Smooth muscle cell of the brain vasculature (primary cell): ENCODE measurements at places on chromosomes 1 and 21.
A peak's percentile ranks its signal among the peaks of the same experiment; 100 is the strongest.

DNA sequence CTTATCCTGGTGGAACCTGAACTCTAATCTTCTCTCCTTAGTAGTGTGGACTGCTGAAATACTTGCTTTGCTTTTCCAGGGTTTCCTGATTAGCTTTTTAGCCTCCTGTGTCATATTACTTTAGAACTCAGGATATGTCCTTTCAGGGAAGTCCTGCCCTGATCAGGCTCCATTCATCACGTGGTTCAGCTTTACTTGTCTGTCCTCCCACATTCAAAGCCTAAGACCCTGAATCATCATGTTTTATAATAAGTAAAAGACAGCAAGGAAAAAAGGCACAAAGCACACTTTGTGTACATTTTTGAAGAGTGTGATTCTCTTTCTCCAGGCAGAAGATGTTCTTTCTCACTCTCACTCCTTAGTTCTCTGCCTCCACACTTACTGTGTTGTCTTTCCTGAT is 70.6 kb downstream of the PATJ start:
- DNase-seq: no peak

DNA sequence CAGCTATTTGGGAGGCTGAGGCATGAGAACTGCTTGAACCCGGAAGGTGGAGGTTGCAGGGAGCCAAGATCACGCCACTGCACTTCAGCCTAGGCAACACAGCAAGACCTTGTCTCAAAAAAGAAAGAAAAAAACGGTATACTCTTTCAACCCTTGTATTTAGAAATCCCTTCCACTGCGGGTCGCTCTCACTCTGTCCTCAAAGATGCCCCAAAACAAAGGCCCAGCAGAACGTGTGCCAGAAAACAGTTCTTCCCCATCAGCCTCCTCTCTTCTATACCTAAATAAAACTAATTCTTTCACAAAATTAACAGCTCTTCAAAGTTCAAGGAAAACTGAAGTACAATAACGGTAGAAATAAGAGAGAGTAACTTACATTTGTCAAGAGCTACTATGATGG is 13.2 kb downstream of the SETD4 start:
- DNase-seq: no peak

- DNase-seq: no peak
Measured at GRCh38 chr1:8847990-8848389, 30.5 kb downstream of the ENO1 start.

DNA sequence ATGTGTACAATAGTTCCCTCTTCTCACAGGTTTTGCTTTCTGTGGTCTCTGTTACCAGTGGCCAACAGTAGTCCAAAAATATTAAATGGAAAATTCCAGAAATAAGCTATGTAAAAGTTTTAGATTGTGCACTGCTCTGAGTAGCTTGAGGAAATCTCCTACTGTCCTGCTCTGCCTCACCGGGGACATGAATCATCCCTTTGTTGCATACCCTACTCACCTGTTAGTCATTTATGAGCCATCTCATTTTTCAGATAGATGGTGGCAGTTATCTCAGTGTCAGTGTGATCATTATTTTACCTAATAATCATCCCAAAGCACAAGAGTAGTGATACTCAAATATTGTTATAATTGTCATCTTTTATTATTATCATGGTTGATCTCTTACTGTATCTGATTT is 688.1 kb downstream of the PLA2G4A start:
- DNase-seq: no peak

DNA sequence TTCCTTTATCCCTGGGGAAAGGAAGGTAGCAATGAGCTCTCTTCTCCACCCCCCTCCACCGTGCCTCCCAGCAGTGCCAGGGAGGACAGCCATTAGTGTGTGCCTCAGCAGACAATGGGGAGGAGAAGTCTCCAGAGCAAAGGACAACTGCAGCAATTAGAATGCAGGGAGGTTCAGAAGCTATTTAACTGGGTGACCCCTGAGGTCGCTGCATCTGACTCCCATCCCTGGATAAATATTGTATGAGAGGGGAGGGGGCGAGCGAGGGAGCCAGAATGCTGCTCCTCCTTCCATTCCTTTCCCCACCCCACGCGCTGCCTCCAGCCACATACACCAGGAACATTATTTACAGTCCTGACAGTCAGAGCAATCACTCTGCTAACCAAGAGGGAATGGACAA is 59.0 kb downstream of the ERI3 start:
- no peak for DNase-seq

DNA sequence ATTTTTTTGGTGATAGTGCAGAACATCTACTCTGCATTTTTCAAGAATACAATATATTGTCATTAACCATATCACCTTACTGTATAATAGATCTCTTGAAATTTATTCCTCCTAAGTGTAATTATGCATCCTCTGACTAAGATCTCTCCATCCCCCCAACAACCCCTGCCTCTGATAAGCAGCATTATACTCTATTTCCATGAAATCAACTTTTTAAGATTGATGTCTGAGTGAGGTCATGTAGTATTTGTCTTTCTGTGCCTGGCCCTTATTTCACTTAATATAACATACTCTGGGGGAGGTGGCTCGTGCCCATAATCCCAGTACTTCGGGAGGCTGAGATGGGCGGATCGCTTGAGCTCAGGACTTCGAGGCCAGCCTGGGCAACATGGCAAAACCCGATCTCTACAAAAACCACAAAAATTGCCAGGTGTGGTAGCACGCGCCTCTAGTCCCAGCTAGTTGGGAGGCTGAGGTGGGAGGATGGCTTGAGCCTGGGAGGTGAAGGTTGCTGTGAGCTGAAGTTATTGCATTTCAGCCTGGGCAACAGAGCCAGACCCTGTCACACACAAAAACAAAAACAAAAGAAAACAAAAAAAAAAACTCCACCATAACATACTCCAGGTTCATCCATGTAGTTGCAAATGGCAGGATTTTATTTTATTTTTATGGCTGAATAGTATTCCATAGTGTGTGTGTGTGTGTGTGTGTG is 5.7 kb downstream of the ACOT11 start:
- DNase-seq: no peak

GRCh38 chr1:43582162-43582566 is 51.5 kb downstream of the PTPRF start:
- peak; percentile 45 for DNase-seq

- DNase-seq: no peak
Measured at GRCh38 chr21:36355868-36356267, 29.3 kb upstream of the CHAF1B start.

- peak; percentile 97 for DNase-seq
Measured at GRCh38 chr1:59150577-59151386, 146.1 kb upstream of the FGGY start.

DNA sequence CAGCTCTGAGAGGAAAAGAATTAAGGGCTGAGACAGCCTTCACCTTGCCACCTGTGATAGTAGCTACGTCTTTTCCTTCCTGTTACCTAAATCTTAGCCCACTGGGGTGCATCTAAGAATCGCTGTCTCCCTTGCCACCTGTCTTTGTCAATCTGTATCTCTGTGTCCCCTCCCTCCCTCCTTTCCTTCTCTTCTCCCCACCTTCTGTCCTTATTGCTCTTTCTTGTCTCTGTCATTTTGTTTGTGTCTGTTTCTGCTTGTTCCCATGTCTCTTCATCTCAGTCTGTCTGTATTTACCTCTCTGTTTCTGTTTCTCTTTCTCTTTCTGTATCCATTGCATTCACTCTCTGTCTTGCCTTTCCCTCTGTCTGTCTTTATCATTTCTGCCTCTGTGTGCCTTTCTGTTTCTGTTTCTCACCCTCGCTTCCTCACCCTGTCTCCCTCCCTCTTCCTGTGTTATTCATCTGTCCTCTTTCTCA is 30.2 kb downstream of the SLC22A15 start:
- DNase-seq: no peak

- DNase-seq: no peak
Measured at GRCh38 chr1:201917362-201918033, 28.8 kb downstream of the SHISA4 start.

DNA sequence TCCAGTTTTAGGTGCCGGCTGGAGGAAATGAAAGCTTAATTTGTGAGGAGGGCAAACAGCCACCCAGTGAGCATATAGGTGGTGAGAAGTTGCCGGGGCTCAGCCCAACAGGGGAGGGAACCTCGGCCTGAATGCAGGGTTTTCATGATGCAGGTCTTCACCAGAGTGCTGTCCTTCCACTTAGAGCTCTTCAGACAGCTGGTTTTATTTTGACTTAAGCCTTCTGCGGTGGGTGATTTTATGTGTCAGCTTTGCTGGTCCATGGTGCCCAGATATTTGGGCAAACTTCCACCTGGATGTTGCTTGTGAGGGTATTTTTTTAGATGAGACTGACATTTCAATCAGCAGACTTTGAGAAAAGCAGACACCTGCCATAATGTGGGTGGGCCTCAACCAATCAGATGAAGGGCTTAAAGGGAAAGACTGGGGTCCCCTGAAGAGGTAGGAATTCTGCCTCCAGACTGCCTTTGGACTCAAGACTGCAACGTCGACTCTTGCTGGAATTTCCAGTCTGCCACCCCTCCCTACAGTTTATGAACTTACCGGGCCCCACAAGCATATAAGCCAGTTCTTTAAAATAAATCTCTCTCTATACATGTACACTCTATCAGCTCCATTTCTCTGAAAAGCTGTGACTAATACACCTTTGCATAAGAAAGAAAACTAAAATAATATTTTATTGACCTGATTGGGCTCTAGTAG is 72.8 kb downstream of the RHOU start:
- no peak for DNase-seq

- DNase-seq: no peak
Measured at GRCh38 chr1:15191770-15192169, 38.2 kb downstream of the TMEM51 start.

DNA sequence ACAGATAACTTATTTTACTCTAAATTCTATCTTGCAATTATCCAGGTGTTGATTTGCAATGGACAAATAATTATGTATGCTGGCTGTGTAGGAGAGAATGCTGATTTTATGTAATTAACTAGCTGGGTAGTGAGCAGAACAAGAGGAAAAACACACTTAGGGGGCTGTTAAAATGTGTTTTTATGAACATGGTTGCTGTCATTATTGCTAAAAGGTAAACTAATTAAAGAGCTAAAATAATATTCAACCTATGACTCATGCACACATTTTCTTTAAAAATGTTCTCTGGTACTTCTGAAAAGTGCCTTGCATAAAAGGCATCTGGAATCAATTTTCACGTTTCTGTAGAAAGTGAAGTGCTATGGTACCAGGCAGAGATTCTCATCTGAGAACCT is 192.8 kb upstream of the C8B start:
- no peak for DNase-seq

DNA sequence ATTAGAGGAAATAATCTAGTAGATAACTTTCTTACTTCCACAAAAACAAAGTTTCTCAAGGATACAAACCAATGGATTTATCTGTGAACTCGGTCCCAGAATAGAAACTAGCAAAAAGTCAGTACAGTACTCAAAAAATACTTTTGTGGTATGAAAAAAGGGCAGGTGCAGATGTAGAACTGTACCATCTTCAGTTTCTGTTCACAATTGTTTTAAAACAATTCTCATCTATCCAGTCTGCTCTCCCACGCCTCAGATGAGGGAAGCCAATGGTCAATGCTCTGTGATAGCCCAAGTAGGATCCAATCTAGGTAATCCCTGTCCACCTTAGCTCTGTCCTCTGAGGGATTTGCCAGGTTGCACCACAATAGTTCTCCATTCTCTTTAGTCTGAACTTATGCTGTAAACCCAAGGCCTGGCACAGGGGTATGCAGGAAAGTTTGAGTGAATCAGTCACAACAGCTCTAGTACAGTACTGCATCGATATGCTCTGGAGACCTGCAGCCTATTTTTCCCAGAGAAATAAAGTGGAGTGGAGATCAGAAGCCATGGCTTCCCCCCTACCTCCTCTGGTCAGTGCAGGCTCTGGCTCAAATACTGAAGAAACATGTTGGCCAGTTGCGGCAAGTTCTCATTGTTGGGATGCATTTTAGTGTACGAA is 1.4 kb downstream of the KTI12 start:
- DNase-seq: no peak

DNA sequence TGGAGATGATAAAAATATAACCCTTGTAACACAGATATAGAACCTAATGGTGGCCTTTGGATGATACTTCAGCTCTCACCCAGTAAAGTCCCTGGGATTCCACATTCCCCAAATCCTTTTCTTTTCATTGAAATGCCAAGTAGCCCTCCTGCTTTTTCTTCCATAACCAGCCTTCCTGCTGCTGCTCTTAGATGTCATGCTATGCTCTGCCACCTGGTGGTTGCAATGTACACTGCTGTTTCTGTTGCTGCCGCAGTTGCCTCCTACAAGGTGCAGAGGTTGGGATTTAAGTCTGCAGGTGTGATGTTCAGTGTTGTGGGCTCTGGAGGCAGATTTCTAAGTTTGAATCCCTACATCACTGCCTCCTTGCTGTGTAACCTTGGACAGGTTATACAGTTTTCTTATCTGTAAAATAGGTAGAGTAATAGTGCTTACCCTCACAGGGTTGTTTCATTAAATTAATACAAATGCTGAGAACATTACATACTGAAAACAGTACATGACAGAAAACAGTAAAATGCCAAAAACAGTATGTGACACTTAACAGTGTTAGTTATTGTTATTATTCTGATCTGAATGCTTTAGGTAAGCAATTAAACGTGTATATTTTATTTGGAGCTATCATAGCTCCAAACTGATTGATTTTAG is 64.3 kb downstream of the CAMSAP2 start:
- peak; percentile 58 for DNase-seq

GRCh38 chr1:155110826-155111225 is 16.9 kb upstream of the EFNA1 start:
- DNase-seq: no peak

- no peak for DNase-seq
Measured at GRCh38 chr21:41745971-41746743, 20.7 kb downstream of the RIPK4 start.

DNA sequence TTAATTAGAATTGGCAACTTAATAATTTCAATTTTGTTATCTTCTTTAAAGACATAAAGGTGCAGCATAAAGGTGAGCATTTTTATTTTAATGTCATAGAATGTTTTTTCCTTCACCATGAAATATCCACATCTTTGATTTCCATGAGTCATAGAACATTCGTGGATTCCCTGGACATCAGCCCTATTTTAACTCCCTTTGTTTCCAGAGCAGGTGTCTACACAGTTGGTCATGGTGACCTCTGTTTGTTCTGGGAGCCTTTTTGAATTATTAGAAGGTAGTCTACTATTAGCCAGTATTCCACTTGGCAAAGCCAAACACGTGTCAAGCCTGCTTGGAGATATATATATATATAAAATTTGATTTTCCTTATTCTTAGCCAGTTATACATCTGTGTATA is 572.9 kb downstream of the LTN1 start:
- DNase-seq: no peak

DNA sequence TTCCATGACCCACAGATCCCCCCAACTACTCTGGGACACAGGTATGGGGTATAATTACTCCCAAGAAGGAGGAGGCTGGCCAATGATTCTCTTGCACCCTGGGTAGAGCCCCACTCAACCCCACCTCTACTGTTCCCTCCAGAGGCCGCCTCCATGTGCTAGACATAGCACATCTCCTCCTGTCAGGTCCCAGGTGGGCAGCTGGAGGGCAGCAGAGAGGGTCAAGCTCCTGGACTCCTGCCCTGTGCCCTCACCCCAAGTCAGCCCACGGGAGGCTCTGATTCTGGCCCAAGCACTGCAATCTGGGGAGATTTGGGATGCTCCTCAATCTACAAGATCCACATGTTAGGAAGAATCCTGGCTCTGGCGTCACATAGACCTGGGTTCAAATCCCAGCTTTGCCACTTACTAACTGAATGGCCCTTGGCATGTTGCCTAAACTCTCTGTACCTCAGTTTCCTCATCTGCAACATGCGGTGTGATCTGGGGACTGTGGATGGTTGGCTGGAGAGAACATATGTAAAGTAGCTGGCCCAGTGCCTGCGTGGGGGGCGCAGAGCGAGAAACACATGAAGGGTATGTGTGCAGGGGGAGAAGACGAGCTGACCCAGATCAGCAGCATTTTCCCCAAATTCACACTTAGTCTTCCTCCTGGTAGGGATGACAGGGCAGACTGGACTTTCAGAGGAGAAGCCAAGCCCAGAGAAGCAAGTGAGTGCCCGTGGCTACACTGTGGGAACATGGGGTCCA is 23.2 kb downstream of the TNNT2 start:
- DNase-seq: no peak
